GM23248 (cell line): ENCODE measurements at places on chromosomes 1 and 21. TPM values are rescaled to one million over a fixed set of nuclear protein-coding genes. Genes with fewer than 3 reads are reported as not detected.
A peak's percentile ranks its signal among the peaks of the same experiment; 100 is the strongest.

DNA sequence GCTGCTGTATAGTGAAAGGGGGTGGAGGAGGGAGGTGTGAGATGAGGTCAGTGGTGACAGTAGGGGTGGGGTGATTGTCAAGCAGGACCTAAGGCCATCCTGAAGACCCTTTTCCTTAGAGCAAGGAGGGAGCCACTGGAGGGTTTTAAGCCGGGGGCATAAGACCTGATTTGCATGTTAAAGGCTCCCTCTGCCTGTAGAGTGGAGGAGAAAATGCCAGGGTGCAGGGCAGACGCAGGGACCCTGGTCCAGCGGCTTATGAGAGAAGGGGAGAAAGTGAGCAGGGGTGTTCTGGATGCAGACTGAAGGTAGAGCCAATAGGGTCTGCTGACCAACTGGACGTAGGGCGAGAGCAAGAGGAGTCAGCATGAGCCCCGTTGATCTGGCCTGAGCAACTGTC, 154.1 kb downstream of the TRABD2B start:
- DNase-seq, result no peak

DNA sequence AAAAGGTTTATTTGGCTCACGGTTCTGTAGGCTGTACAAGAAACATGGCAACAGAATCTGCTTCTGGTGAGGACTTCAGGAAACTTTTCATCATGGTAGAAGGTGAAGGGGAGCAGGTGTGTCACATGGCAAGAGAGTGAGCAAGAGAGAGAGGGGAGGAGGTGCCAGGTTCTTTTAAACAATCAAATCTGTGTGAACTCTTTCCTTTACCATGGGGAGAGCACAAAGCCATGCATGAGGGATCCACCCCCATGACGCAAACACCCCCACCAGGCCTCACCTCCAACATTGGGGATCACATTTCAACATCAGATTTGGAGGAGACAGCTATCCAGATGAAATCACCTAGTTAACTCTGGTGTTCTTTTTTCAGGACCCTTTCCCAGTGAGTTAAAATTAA, 103.6 kb downstream of the GALNT2 start:
- DNase-seq, result no peak

- DNase-seq, result no peak
Measured at GRCh38 chr1:40723196-40723955, 31.9 kb downstream of the NFYC start.

SLAMF1 gene
- total RNA-seq, result not detected in 2 replicates

C1orf185 gene
- not detected in 2 replicates for total RNA-seq

GRCh38 chr1:201655243-201655642, 116.3 kb downstream of the NAV1 start:
- peak; percentile 90 for DNase-seq

HSD3B1 gene
- not detected in 2 replicates for total RNA-seq

PLA2G2D gene
- not detected in 2 replicates for total RNA-seq

DNA sequence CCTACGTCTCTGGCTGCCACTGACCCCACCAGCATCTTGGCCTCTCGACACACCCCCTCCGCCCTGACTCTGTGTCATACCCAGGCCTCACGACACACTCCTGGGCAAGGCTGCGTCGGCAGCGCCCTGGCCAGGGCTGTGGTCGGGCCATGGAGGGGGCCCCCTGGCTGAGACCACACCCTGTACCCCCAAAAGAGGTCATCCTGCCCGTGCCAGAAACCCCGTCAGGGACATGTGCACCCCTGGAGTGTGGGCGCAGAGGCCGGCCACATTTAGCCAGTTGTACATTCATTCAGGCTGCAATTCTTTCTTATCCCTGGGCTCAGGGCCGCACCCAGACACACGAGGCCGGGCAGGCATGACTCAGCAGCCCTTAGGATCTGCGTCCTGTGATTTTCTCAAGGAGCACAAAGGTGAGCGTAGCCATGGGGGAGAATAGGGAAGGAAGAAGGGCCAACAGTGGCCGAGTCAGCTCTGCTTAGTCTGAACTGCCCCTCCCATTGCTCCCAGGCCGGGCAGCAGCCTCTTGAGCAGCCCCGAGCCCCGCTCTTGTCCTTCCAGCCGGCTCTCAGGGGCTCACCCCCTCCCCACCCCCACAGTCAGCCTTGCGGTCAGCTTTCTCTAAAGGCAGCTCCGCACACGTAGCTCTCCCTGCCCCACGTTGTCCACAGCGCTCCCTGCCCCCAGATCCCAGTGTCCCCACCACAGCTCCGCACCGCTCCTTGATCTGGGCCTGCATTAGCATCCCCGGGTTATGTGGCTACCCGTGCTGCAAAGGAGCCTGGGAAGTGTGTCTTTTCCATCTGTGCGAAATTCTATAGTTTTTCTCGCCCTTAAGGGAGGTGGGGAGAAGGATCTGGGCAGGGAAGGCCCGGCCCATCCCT, 7.9 kb downstream of the CSTB start:
- peak; percentile 92 for DNase-seq

KCNA3 gene
- total RNA-seq, result not detected in 2 replicates

DNA sequence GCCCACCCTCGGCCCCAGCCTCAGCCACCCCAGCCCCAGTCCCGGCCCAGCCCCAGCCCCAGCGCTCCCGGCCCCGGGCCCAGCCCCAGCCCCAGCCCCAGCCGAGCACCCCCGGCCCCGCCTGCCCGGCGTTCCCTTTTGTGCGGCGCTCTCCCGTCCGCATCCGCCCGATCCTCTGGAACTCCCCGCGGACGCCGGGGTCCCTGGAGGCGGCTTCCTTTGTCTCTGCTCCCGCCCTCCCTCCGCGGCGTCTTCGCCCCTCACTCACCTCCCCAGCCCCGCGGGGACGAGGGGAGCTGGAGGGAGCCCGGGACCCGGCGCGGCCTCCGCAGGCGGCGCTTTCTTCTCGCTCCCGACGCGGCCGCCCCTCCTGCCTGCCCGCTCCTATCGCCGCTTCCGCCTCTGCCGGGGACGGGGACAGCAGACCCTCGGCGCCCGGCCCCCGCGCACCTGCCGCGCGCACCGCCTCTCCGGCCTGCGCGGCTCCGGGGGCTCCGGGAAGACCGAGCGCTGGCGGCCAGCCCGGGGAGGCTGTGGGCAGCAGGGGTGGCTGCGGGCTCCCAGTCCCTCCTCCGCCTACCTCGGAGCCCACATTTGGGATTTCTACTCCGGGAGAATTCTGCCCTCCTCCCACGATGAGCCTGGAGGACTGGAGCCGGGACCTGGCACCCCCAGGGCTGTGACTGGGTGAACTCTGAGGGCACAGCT, 14.0 kb downstream of the AGRN start:
- no peak for DNase-seq

DMBX1 gene
- total RNA-seq, result not detected in 2 replicates

- peak; percentile 83 for DNase-seq
Measured at GRCh38 chr1:16019644-16020277, 1.9 kb upstream of the HSPB7 start.

UBXN10 gene
- 0.11 TPM in 1 of 2 replicates, not detected in the other for total RNA-seq

DENND4B gene
- total RNA-seq, result 3.9 and 17.5 TPM in 2 replicates

GRCh38 chr1:157956732-157957131, 36.7 kb upstream of the KIRREL1 start:
- no peak for DNase-seq

DNA sequence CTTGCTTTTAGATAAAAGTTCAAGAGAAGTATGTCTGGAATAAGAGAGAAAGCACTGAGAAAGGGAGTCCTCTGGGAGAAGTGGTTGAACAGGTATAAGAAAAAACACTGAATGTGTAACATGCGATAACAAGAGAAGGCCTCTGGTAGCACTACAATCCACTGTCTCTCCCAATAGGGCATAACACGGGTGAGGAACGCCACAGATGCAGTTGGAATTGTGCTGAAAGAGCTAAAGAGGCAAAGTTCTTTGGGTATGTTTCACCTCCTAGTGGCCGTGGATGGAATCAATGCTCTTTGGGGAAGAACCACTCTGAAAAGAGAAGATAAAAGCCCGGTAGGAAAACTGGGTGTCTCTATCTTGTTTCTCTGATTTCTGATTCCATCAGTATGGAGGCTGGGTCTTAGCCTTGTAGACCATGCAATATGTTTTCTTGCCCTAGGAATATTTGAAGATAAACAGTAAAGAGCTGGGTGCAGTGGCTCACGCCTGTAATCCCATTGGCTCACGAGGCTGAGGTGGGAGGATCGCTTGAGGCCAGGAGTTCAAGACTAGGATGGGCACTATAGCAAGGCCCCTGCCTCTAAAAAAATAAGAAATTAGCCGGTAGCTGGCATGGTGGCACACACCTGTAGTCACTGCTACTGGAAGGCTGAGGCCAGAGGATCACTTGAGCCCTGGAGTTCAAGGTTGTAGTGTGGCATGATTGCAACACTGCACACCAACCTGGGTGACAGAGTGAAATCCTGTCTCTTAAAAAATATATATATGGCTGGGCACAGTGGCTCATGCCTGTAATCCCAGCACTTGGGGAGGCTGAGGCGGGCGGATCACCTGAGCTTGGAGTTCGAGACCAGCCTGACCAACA, 40.4 kb downstream of the DAP3 start:
- peak; percentile 75 for DNase-seq

RAB29 gene
- 12.1 and 16.8 TPM in 2 replicates for total RNA-seq

- DNase-seq, result peak; percentile 97
Measured at GRCh38 chr1:26999440-26999987, 6.0 kb downstream of the TRNP1 start.

DNA sequence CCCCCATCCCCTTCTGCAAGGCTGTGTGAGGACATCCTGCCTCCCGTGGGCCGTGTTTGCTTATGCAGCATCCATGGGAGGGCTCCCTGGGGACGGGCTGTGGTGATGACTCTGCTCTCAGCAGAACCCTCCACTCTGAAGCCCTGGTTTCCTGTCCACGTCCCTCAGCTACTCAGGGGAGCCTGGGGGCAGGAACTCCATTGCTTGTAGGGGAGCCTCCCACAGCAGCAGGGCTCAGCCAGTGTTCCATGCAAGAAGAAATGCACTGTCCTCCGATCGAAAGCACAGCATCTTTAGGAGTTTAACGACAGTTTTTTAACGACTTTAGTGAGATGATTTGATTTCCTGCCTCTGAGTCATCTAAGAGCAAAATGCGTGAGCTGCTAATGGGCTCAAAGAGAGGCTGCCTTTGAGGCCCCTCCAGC, 8.3 kb upstream of the KCNAB2 start:
- peak; percentile 76 for DNase-seq

GRCh38 chr1:29505532-29506220, 269.4 kb downstream of the PTPRU start:
- no peak for DNase-seq

DNA sequence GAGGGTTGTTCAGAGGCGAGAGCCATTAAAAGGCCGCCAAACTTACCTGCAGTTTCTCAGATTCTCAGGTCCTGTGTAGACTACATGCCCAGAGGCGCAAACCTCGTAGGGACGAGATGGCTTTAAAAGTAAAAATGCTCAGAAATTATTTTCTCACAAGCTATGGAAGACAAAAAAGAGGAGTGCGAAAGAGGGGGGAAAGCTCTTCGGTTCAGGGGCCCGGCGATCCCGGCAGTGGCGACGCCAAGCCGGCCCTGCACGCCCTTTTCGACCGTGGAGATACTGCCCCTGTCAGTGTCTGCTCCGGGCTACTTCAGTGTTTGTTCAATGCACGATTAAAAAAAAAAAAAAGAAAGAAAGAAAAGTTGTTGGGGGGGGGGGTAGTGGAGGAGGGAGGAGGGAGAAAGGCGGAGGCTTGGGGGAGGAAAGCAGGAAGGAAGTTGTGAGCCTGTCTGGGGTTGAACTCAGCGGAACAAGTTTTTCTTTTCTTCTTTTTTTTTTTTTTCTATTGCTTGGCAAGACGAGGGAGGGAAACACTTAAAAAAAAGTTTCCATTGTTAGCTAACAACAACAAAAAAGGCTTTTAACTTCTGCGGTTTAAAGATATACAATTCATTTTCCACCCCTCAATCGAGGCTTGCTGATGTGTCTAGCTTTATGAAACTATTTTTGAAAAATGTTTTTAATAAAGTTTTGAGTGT, at the start of gene ITPKB:
Gene ITPKB (minus strand): TSS at position 288 of the 701 bp plus-strand sequence. CDS start 1,824 bp downstream, outside the sequence.
- peak; percentile 72 for DNase-seq

SLFNL1 gene
- 0.11 TPM in 1 of 2 replicates, not detected in the other for total RNA-seq

GRCh38 chr1:118954301-118954905, 33.7 kb downstream of the TBX15 start:
- DNase-seq, result peak; percentile 47

GRCh38 chr1:51549016-51549619, 30.1 kb upstream of the EPS15 start:
- DNase-seq, result no peak

DNA sequence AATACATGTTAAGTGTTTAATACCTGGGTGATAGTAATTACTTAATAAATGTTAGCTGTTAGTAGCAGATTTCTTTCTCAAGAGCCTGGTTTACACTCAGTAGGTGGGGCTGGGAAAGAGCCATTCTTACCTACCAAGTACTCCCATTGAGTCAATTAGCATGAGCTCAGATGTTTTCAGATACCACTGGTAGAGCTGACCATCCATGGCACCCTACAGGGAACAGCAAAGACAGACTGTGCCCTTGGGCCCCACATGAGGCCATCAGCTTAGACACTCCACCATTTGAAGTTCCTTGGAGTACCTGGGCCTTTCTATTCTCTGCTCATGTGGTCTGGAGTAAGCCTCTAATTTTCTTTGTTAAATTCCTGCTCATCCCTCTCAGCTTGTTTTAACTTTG, 179.3 kb downstream of the CACNA1E start:
- no peak for DNase-seq

DNA sequence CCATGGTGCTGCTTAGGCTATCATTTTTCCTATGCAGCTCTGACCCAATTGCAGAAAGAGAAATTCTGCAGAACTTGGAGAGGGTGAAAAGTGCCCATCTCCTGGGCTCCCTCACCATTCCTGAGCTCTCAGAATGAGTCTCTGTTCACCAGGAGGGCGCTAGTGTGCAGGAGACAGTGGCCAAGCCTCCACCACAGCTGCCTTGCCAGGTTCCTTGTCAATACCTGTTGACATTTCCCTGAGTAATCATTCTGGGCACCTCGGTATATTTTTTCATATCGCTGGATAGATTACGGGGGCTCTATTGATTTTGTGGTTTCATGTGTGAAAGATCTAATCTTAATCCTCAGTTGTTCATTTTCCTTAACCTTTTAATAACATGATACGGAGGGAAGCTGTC, 13.0 kb upstream of the C8B start:
- no peak for DNase-seq
